ENCODE measurements at places on chromosomes 3 and 15.

DNA sequence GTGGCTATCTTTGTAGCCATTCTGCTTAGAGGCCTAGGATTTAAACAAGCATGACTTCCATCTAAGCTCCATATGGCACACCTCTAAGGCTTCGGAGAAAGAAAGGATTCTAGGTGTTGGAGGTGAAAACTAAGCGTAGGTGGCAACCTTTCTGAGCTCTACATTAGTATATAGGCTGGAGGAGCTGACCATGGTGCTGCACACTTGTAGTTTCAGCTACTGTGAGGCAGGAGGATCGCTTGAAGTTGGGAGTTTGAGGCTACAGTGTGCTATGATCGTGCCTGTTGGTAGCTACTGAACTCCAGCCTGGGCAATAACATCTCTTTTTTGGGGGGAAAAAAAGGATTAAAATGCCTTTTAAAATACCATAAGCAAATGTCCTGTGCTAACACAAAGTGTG is 7.4 kb downstream of the EAF1 start:
- DNase-seq = no peak

DNA sequence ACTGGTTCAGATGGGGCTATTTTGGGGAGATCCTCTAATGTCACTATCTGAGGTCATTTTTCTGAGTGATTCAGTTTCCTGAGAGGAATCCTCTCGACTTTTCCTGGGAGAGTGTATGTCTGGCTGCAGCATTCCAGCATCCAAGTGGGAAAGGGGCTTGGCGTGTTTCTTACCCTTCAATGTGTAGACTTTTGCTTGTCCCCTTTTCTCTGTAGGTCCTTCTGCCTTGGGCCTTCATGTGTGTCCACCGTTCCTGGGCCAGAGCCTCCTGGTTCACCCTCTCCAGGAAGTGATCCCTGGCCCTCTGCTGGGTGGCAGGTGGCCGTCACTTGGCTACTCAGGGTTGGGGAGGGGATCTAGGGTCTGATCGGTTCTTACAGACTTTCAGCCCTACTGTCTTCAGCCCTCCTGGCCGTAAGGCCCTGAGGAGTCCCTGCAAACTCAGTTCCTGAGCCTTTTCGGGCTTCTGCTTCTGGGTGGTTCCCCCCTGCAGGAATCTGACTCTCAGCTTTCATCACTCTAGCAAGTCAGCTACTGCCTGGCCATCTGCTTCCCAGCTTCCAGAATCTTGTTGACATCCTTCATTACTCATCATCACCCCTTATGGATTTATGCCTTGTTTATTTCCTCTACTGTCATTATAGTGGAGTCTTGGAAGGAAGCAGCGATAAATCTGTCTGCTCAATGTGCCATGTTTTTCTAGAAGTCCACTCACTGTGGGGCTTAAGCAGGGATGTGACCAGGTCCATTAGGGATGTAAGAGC is 36.5 kb downstream of the GOLGA6L10 start:
- no peak for DNase-seq

- DNase-seq = no peak
These were observed 67.9 kb upstream of the GUCA1C start for GRCh38 chr3:109021556-109021955.

DNA sequence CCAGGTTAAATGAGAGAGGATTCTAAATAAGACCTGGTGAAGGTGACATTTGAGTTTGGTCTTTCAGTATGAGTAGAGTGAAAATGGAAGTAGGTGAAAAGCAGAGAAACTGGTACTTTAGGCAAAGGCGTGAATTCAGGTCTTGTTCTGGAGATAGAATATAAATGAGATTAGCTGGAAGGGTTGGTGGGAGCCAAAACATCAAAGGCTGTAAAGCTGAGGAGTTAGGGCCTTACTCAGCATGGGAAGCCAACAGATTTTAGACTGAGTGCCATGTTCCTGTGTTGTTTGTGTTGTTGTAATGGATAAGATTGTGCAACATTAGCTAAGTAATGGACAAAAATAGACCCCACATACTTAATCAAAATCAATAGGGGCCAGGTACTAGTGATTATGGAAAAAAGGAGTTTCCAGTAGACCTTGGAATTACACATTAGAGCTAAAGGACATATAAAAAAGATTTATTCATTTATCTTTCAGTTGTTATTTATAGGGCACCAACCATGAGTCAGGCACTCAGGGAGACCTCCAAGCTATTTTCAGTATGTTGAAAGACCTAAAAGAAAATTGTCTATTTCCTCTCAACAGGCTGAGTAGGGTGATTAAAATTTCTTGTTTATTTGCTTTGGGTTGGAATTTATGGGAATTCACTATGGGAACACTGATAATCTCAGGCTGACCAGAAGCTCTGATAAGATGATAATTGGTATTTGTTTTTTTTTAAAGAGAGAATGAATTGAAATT is 20.8 kb downstream of the ARL14 start:
- peak; percentile 56 for DNase-seq

- no peak for DNase-seq
These were observed 18.3 kb upstream of the RAB43 start for GRCh38 chr3:129139911-129140310.

GRCh38 chr3:123658118-123658851 is 73.4 kb upstream of the HACD2 start:
- DNase-seq = peak; percentile 75

- DNase-seq = peak; percentile 29
These were observed 369.2 kb downstream of the NSUN3 start for GRCh38 chr3:94431876-94432570.

DNA sequence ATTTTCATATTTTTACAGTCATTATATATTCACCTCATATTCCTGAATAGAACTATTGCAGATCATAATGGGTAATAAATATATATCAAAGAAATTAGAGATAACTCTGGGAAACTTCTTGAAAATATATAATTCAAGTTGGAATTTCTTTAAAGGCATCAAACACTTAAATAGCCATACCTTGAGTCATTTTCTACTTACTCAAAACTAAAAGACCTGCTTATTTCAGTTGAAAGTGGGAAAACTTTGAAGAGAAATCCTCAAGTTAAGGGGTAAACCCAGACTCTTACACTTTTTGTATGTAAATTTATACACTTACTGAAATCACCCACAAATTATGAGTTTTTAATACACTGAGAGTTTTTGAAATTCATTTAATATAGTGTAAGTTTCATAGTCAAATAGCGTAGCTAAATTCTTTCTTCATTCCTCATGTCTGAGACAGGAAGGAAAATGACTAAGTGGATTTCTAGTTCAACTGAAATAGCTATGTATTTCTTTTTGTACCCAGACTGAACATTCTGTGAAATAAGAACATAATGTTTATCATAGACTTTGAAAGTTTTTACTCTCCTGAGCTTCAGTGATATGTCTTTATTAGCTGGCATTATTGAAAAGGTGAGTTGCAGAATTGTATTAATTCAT is 4.6 kb upstream of the ALCAM start:
- peak; percentile 87 for DNase-seq

- DNase-seq = peak; percentile 27
These were observed 31.4 kb upstream of the PRTG start for GRCh38 chr15:55774113-55774970.

GRCh38 chr3:20564966-20565365 is 379.0 kb upstream of the SGO1 start:
- no peak for DNase-seq

GRCh38 chr3:100205171-100205570 is 55.6 kb upstream of the TBC1D23 start:
- DNase-seq = no peak

- DNase-seq = peak; percentile 31
These were observed 101.3 kb downstream of the SENP2 start for GRCh38 chr3:185687271-185687878.

GRCh38 chr3:189983612-189984011 is 137.1 kb downstream of the P3H2 start:
- DNase-seq = no peak

- DNase-seq = peak; percentile 23
These were observed 155.9 kb upstream of the FEZF2 start for GRCh38 chr3:62529230-62529629.

GRCh38 chr3:66983101-66983500 is 15.0 kb upstream of the KBTBD8 start:
- DNase-seq = no peak

GRCh38 chr3:110267304-110267845 is 804.2 kb upstream of the NECTIN3 start:
- DNase-seq = no peak

GRCh38 chr3:71202848-71203533 is 380.5 kb downstream of the FOXP1 start:
- no peak for DNase-seq

DNA sequence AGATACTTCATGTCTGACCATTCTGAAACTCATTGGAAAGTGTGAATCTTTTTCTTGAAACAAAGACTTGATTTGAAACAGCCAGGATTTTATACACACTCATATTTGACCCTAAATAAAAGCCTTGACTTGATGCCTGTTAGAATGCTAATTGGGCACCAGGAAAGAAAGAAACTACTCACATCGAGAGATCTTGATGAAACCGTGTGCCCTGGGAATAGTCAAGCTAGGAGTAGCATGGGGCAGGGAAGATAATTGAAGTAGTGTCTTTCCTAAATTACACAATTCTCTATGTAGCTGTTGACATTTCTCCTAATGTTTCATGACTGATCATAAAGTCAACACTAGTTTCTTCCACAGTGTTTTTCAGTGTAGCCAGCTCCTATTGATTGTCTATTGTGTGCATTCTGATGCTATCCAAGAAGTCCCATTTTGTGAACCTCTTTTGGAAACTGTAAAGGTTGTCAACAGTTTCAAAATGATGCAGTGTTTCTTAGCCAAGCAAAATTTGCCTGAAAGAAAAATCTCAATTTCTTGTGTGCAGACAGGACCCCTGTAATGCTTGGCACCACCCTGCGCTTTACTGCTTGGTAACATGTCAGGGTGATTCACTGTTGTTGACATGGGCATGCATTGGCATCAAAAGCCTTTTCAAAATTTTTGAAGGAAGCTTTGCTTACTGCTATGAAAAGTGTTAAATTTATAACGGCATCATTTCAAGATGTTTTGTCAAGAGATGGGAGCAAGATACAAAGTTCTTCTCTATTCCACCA is 52.5 kb upstream of the OTOL1 start:
- DNase-seq = no peak

- peak; percentile 72 for DNase-seq
These were observed 190.2 kb upstream of the DPH6 start for GRCh38 chr15:35736150-35736549.

DNA sequence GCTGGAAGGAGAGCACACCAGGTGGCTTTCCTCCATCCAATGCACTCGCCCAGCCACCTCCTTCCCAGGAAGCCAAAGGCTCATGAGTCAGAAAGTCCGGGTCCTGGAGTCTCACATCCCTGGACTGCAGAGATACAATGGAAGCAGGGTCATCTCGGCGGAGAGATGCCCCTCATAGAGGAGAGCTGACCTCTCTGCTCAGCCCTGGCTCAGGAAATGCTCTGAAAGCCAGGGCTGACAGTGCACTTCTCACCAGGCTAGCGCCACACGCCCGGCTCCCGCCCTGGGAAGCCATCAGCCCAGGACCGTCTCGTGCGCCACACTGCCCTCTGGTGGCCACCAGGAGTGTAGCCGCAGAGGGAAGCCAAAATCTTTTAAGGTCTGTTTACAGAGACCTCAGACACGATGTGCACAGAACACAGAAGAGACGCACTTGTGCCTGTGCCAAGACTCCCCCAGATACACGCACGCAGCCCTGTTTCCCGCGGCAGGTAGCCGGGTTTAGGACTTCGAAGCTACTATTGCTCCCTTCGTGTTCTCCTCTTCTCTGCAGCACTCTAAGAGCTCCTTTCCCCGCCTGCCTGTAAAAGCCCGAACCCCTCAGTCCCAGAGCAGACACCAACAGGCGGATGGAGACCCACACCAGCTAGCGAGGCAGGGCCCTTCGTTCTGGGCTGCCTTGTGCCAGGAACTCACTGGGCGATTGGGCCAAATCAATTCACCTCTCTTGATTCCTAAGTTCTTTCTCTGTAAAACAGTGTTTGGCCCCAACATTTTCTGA is 9.7 kb downstream of the NTRK3 start:
- DNase-seq = peak; percentile 53

DNA sequence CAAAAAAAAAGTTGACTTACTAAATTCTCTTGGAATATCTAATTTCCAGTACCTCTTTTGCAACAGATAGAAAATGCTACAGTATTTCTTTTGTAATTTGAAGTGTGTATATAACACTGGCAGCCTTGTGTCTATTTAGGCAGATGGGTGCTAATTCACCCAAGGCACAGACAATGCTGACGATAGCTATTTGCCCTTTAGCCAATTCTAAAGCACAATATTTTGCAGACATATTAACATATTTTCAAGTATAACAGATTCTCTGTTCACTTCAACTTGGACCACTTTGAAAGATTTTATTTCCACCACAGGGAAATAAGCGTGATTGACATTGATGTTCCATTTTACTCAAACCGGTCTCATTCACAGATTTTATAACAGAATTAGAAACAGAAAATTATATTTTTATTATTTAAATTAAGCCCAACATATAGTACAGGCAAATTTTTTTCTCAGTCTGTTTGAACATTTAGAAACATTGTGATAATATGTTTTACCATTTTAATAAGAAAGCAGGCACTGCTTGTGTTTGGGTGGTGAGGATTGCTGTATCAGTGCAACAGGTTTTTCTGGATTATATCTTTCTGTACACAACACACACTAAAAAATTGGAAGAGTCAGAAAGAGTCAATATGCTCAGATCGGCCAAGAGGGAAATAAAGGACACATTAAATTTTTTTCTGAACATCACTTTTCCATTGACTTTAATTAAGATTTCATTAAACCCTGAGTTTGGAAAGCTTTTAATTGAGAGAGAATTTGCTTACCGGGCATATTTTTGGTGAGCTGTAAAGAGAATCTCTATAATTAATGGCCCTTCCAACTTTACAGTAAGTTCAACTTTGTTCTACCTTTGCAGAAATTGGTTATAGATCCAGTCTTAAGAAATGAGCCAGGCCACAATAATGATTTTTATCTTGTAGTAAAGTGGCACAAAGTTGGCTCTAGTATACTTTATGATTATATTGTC is 327.3 kb upstream of the NR2F2 start:
- no peak for DNase-seq

- DNase-seq = no peak
These were observed 37.1 kb downstream of the PHC3 start for GRCh38 chr3:170144437-170144843.

DNA sequence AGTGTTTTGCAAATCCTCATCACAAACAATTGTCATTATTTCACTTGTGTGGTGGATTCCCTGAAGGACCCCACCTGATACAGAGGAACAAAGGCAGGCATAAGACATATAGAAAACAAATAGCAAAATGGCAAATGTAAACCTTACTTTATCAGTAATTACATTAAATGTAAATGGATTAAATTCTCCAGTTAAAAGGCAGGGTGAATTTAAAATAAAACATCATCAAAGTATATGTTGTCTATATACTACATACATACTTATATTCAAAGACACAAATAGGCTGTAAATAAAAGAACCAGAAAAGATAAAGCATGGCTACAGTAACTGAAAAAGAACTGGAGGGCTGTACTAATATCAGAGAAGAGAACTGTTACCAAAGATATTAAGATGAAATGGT is 117.3 kb downstream of the RFX7 start:
- no peak for DNase-seq

GRCh38 chr15:96088650-96089049 is 241.8 kb upstream of the NR2F2 start:
- DNase-seq = no peak

GRCh38 chr3:101102678-101103296 is 109.6 kb upstream of the ABI3BP start:
- no peak for DNase-seq

Measured in iris pigment epithelial cell (primary cell).